ENCODE measurements at places on chromosomes 6 and 20.

GRCh38 chr20:44961011-44961869 lies 1.0 kb upstream of the TOMM34 start:
- no peak for DNase-seq

DNA sequence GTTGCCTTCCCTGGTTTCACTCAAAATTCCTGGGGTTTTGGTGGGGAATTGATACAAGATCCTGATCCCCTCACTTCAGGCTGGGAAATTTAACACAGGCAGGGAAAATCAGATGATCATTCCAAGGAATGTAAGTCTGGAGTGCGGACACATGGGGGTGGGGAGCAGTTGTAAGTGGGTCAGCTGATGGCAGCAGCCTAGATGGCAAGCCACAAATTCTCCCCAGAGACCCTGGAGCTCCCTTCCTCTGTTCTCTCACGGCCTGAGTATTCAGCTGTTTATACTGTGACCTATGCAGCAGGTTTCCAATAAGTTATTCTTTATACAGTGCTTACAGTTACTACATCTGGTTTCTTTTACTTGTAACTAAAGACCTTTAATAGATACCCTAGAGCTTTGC lies 144.9 kb downstream of the SH3BGRL2 start:
- no peak for DNase-seq

- no peak for DNase-seq
Measured at GRCh38 chr6:169251371-169251802, 2.3 kb downstream of the THBS2 start.

GRCh38 chr6:46828939-46829338 lies 35.8 kb downstream of the MEP1A start:
- no peak for DNase-seq

DNA sequence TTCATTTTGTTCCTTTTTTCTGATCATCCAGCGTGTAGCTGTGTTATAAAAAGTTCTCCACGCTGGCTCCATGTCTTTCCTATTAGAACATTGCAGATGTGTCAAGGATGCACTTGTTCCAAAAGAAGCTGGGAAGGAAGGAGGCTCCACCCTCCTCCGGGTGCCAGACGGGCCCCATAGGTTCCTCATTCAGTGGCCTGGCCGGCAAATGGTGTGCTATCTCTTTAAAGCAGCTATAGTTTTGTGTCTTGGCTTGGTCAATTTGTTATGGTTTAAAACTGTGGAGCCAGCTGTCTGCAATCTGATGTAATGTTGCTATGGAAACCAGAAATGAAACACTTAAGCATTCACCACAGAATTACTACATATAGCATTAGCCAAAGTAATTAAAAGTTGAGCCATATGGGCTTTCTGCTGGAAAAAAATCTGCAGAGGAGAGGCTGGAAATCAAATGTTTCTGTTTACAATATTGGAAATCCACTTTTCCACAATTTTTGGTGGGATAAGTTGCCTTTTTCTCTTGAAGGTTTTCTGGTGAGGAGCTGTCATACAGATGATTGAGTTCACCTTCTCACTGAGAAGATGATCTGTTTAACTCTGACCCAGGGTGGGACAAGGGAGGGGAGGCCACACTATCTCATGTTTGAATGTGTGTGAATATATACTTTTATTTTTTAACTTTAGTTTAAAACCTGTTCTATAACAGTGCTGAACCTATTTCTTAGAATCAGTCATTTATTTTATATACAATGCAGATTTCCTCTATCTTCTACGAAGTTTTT lies 167.4 kb downstream of the SASH1 start:
- DNase-seq = peak; percentile 51

- no peak for DNase-seq
Measured at GRCh38 chr20:21433329-21433890, 36.1 kb upstream of the NKX2-4 start.

- no peak for DNase-seq
Measured at GRCh38 chr20:24718696-24719095, 230.4 kb upstream of the CST7 start.

- no peak for DNase-seq
Measured at GRCh38 chr6:105835373-105835772, 250.8 kb upstream of the PRDM1 start.

DNA sequence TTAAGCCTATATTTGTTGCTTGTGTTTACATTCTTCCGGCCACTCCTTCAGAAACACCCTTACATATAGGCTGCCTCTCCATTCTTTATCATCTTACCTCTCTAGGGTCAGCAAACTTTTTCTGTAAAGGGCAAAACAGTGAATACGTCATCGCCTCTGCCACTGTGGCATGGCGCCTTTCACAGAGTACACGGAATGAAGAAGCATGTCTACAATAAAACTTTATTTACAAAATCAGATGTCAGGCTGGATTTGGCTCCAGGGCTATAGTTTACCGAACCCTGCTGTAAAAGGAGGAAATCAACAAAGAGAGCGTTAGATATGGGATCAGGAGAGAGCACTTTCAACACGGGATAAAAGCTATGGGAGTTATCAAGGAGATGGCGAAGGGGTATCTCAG lies 9.3 kb upstream of the NCR2 start:
- DNase-seq = no peak

DNA sequence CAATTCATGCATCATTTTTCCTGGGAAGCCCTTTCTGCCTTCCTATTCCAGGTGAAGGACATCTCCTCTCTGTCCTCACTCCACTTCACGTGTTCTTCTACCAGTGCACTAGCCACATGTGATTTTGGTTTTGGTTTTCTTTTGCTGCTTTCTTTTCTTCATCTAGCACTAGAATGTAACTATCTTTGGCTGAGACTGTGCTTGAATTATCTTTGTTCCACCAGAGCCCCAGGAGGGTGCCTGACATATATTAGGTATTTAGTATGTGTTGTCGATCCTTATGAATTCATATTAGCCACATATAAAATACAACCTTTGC lies 79.9 kb downstream of the VGLL2 start:
- no peak for DNase-seq

- peak; percentile 4 for DNase-seq
Measured at GRCh38 chr6:116280161-116280932, 617 bp upstream of the TSPYL1 start.

GRCh38 chr6:35485402-35485877 lies 11.4 kb downstream of the TEAD3 start:
- DNase-seq = no peak

DNA sequence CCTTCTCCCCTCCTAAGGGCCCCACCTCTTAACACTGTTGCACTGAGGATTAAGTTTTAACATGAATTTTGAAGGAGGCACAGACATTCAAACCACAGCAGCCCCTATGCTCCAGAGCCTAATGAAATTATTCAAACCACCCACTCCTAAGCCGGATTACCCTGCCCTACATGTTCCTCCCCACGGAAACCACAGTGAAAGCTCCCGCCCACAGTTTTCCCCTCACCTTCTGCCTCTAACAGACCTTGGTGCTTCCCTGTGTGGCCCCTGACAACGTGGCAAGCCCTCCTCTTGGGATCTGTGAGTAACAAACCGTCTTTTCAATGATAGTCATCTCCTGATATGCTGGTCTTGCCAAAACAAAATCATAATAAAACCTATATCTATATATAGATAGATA lies 74.8 kb downstream of the RIN2 start:
- no peak for DNase-seq

DNA sequence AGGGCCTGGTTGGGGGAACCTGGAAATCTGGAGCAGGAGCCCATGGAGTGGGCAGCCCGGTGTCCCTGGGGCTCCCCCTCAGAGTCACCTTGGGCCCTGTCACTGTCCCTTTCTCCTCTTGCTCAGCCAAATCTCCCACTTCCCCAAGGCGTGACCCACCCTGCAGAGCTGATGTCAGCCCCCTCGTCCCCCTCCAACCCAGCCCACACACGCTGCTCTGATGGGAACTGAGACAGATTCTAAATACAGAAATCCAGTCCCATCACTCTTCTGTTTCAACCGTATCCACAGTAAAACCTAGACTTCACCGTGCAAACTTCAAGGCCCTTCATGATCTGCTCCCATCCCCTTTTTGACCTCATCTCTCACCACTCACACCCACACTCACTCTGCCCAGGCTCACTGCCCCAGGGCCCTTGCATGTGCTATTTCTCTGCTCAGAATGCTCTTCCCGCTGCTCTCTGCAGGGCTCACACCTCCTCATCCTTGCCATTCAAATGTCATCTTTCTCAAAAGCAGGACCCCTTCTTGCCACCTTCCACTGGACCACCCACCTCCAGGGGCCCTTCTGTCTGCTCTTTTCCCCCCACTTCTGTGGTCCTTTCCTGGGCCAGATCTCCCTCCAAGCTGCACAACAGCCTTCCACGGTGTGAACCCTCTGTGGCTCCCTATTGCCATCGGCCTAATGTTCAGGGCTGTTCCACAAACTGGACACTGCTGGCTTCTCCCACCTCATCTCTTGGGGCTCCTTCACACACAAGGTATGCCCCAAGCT lies 16.6 kb downstream of the TGM2 start:
- DNase-seq = no peak

- no peak for DNase-seq
Measured at GRCh38 chr6:16090920-16091319, 38.0 kb upstream of the MYLIP start.

DNA sequence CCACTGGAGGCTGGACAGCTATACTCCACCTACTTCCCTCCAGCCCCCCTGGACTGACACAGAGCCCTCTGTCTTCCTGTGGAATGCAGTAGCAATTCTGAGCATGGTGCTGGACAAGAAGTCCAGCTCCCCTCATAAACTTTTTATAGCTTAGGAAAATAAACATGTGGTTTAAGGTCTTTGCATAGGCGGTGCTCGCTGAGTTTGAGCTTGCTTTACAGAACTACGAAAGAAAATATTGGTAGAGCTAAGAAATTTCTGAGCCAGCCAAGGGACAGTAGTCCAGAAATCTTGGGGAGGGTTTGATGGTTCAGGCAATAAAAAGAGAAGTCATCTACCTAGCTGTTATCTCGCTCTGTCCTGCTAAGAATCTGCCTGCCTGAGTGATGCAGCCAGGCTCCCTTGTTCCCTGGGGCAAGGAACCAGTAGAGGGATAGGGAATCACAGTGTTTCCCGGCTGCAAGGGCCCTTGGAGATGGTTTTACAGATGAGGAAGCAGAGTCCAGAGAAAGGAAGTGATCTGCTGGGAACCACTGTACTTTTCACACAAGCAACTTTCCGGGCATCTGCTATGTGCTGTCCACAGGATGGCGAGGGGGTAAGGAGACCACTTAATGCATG lies 343.4 kb downstream of the CDC5L start:
- DNase-seq = no peak
